ENCODE measurements at places on chromosomes 16 and 17.
A peak's percentile ranks its signal among the peaks of the same experiment; 100 is the strongest.

- H3K27ac ChIP-seq, result no peak overlapping the region
- no peak for DNase-seq
- no peaks in the 10 kb centered on the region for H3K27me3 ChIP-seq
- no peaks in the 10 kb centered on the region for H3K4me1 ChIP-seq
- H3K4me3 ChIP-seq, result no peak overlapping the region
- H3K36me3 ChIP-seq, result peaks cover 12% of the 10 kb centered on the region
Observed at GRCh38 chr17:63387656-63388340, 58.3 kb downstream of the CYB561 start.

DNA sequence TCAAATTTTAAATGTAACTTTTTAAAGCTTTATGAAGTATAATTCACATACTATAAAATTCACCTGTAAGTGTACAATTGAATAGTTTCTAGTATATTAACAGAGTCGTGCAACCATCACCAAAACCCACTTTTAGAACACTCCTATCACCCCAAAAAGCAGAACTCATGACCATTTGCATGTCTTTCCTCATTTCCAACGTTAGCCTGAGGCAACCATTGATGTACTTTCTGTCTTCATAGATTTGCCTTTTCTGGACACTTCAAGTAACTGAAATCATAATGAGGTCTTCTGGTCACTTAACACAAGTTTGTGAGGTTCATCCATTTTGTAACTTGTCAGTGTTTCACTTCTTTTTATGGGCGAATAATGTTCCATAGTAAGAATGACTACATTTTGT, 33.2 kb downstream of the METTL16 start:
- no peaks in the 10 kb centered on the region for H3K27me3 ChIP-seq
- H3K4me1 ChIP-seq, result no peaks in the 10 kb centered on the region
- H3K4me3 ChIP-seq, result no peak overlapping the region
- no peak for DNase-seq
- H3K36me3 ChIP-seq, result peaks cover 7% of the 10 kb centered on the region

- H3K27ac ChIP-seq, result no peak overlapping the region
- H3K4me1 ChIP-seq, result peaks cover 4% of the 10 kb centered on the region
- no peak for DNase-seq
- H3K36me3 ChIP-seq, result no peaks in the 10 kb centered on the region
- peaks cover 47% of the 10 kb centered on the region for H3K27me3 ChIP-seq
Observed at GRCh38 chr17:2837147-2837561, 40.9 kb downstream of the RAP1GAP2 start.

DNA sequence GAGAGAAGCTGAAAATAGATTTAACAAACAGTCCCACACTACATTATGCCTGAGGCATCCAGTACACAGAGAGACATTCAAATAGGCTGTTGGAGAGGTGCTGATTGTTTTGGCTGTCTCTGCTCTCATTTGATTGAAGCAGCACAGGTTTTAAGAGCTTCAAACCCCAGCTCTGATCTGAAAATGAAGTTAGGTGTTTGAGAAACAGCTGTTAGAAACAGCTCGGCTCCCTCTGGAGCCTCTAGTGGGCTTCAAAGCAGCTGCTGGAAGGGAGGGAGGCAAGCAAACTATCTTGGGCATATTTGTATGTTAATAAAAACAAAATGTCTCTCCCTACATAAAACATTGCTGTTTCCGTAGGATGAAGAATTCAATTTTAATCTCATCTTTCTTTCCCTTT, 607.3 kb upstream of the GOT2 start:
- no peak overlapping the region for H3K4me3 ChIP-seq
- H3K27me3 ChIP-seq, result no peaks in the 10 kb centered on the region
- no peak for DNase-seq
- H3K27ac ChIP-seq, result no peak overlapping the region
- no peaks in the 10 kb centered on the region for H3K36me3 ChIP-seq

DNA sequence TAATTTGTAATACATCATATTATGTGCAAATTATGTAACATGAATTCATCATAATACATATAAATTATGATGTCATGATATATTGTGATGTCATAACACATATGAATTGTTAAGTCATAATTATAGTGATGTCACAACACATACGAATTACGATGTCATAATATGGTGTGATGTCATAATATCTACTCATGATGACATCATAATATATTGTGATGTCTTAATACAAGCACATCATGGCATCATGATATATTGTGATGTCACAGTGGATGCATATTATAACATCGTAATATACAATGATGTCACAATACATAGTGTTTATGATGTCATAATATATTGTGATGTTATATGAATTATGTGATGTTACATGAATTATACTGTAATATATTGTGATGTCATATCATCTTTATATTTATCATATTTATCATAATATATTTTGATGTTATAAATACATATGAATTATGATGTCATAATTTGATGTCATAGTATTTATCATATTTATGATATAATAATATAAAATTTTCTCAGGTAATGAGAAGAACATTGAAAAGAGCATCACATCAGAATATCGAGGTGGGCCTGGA, 1793.0 kb downstream of the TP53TG3F start:
- H3K36me3 ChIP-seq, result no peaks in the 10 kb centered on the region
- no peak overlapping the region for H3K4me3 ChIP-seq

DNA sequence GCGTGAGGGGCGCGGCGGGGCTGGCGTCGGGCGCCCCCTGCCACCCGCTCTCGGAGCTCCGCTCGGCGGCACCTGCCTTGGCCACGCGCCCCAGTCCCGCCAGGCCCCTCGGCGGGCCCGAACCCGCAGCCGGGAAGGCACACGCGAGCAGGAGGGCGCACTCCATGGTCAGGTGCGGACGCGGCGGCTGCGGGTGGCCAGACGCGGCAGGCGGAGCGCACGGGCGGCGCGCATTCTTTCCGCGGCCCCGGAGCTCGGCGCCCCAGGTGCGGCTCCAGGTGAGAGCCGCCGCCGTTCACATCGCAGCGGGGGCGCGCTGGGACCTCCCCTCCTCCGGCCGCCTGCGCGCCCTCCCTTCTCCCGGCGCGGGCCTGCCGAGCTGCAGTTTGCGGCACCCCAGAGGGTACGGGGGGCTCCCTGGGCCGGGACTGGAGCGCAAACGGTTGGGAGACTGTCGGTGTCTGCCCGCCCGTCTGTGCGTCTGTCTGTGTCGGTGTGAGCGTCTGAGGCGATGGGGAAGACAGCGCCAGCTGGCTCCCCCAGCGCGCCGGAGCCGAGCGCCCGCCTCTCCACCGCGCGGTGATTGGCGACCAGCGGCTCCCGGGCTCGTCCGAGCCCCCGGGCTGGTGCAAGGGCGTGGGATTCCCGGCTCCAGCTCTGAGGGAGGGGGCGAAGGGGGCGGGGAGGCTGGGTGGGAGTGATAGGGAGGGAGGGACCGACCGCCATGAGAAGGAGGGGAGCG, at the start of gene ADAMTS18:
Gene ADAMTS18 (minus strand): TSS at position 505 of the 742 bp plus-strand sequence. CDS start 339 bp downstream, at position 166.
- H3K36me3 ChIP-seq, result no peaks in the 10 kb centered on the region
- DNase-seq, result no peak
- peaks cover 9% of the 10 kb centered on the region for H3K4me1 ChIP-seq

GRCh38 chr17:62094175-62094574, 29.1 kb upstream of the MED13 start:
- peak; percentile 8 for DNase-seq
- no peaks in the 10 kb centered on the region for H3K36me3 ChIP-seq
- H3K4me3 ChIP-seq, result no peak overlapping the region
- peaks cover 3% of the 10 kb centered on the region for H3K27me3 ChIP-seq

DNA sequence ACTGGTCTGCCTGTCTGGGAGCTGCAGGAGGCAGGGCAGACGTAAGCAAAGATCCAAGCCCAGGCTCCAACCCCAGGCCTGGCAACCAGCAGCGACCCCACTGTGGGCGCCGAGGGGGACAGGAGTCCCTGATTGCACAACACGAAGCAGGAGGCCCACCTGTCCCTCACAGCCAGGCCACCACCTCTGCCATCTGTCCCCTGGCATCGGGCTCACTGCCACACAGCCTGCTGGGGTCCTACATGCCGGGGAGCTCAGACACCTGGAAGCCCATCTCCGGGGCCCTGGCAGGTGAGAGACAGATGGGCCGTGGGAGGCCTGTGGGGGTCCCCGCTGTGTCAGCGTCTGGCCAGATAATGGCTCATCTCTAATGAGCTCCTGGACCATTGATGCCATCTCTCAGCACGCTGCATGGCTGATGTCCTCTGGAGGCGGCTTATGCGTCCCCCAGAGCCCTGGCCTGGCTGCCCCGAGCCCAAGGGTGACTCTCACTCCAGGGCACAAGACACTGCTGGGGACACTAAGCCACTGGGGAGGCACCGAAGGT, 11.3 kb upstream of the RASD1 start:
- H3K27me3 ChIP-seq, result peaks cover 31% of the 10 kb centered on the region
- DNase-seq, result no peak
- peaks cover 25% of the 10 kb centered on the region for H3K4me1 ChIP-seq
- H3K27ac ChIP-seq, result no peak overlapping the region
- H3K36me3 ChIP-seq, result no peaks in the 10 kb centered on the region
- H3K4me3 ChIP-seq, result no peak overlapping the region

DNA sequence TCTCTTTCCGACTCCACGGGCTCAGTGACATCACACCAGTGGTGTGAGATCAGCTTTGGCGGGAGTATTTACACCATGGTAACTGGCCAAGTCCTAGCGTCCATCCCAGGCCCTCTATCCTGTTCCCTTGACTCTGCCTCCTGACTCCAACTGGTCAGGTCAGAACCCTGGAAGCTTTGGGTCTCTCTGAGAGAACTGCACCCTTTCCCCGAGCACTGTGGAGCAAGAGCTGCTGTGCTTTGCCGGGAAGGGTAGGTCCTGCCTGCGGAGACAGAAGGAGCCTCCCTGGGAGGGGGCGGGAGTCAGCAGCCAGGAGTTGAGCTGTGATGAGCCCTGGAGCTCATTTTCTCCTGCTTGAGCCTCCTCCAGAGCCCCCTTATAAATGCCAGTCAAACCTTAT, 212.1 kb upstream of the TNRC6C start:
- DNase-seq, result no peak
- no peaks in the 10 kb centered on the region for H3K4me1 ChIP-seq
- H3K27me3 ChIP-seq, result peaks cover 80% of the 10 kb centered on the region
- H3K4me3 ChIP-seq, result no peak overlapping the region
- H3K36me3 ChIP-seq, result no peaks in the 10 kb centered on the region

- H3K27me3 ChIP-seq, result no peaks in the 10 kb centered on the region
- peaks cover 45% of the 10 kb centered on the region for H3K36me3 ChIP-seq
- H3K4me1 ChIP-seq, result peaks cover 39% of the 10 kb centered on the region
- DNase-seq, result peak; percentile 43
- no peak overlapping the region for H3K27ac ChIP-seq
Observed at GRCh38 chr16:67459066-67459860, 21.7 kb downstream of the ATP6V0D1 start.

DNA sequence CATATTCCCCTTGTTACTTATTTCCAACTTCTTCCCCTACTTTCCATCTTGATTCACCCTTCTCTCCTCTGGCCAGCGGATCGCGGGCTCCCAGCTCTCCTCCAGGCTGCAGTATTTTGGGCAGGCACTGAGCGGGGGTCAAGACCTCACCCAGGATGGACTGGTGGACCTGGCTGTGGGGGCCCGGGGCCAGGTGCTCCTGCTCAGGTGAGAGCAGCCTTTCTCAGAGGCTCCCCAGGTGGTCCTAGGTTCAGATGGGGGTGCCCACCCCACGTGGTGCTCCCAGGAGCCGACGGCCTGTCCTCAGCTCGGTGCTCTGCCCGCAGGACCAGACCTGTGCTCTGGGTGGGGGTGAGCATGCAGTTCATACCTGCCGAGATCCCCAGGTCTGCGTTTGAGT, 16.0 kb downstream of the ITGAX start:
- peaks cover 3% of the 10 kb centered on the region for H3K27me3 ChIP-seq
- H3K27ac ChIP-seq, result no peak overlapping the region
- no peak overlapping the region for H3K4me3 ChIP-seq
- no peaks in the 10 kb centered on the region for H3K4me1 ChIP-seq

DNA sequence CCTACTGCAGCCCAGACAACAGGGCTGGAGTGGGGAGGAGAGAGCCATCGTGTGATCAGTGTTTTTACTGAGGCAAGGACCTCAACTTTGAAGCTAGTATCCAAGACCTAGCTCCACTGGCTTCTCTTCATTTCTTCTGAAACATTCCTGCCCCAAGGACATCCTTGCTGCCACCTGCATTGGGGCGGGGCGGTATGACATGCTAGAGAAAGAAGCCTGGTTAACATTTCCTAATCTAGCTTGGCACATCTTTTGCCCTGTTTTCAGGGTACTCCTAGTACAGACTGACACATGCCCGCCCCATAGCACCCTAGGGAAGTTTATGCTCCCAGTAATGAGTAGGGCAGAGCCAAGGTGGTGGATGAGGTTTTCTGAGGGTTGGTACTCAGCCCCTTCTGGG, 17.8 kb upstream of the ANKRD40CL start:
- H3K27ac ChIP-seq, result no peak overlapping the region
- peaks cover 5% of the 10 kb centered on the region for H3K4me1 ChIP-seq
- H3K36me3 ChIP-seq, result no peaks in the 10 kb centered on the region
- H3K4me3 ChIP-seq, result no peak overlapping the region

GRCh38 chr16:87391950-87392820, at the start of gene MAP1LC3B:
Gene MAP1LC3B, plus strand, starts transcription at chr16:87392336. Its CDS starts 92 bp downstream, at chr16:87392428.
- peaks cover 3% of the 10 kb centered on the region for H3K36me3 ChIP-seq
- peaks cover 15% of the 10 kb centered on the region for H3K4me1 ChIP-seq
- peak; percentile 94 for DNase-seq

- DNase-seq, result no peak
- H3K4me3 ChIP-seq, result no peak overlapping the region
- no peaks in the 10 kb centered on the region for H3K36me3 ChIP-seq
Observed at GRCh38 chr17:79491006-79491405, 119.8 kb downstream of the RBFOX3 start.

GRCh38 chr16:22035153-22035552, 27.2 kb downstream of the MOSMO start:
- no peak overlapping the region for H3K4me3 ChIP-seq
- H3K27me3 ChIP-seq, result no peaks in the 10 kb centered on the region
- H3K36me3 ChIP-seq, result peaks cover 7% of the 10 kb centered on the region
- DNase-seq, result no peak
- H3K27ac ChIP-seq, result no peak overlapping the region
- H3K4me1 ChIP-seq, result no peaks in the 10 kb centered on the region

- H3K36me3 ChIP-seq, result no peaks in the 10 kb centered on the region
- no peaks in the 10 kb centered on the region for H3K27me3 ChIP-seq
- DNase-seq, result no peak
- H3K27ac ChIP-seq, result no peak overlapping the region
- H3K4me1 ChIP-seq, result no peaks in the 10 kb centered on the region
Observed at GRCh38 chr17:10352893-10353292, 19.9 kb downstream of the MYH13 start.

DNA sequence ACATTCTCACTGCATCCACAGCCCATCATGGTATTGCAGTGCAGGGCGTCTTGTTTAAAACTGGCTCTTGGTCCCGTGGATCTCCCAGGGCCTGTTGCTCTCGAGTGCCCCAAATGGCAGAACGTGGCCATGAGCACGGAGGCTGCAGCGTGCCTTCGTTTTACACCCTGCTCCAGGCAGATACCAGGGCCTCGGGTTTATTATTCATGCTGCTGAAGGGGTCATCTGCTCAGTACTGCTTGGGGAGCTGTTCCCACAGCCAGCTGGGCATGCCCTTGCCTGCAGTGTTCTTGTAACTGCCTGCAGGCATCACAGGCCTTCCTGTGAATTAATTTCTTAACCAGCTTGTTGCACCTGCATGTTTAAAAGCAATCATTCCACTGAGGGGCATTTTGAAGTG, 129.7 kb upstream of the CHMP6 start:
- H3K27ac ChIP-seq, result no peak overlapping the region
- DNase-seq, result peak; percentile 62
